Activated T-helper 9 cell treated with anti-CD3 and anti-CD28 coated beads, Interleukin-2, amount 50 U/mL, for 16 hours (primary cell): ENCODE measurements at places on chromosomes 2 and 18.

- no peak for DNase-seq
Measured at GRCh38 chr2:164711766-164712138, 90.5 kb upstream of the GRB14 start.

GRCh38 chr2:97742381-97742847 is 29.0 kb downstream of the ZAP70 start:
- DNase-seq, result no peak

- DNase-seq, result peak; percentile 34
Measured at GRCh38 chr2:28895189-28895893, 874 bp downstream of the WDR43 start.

GRCh38 chr18:76875390-76876325 is 53.3 kb downstream of the ZNF236 start:
- DNase-seq, result no peak

GRCh38 chr2:56333812-56334485 is 150.2 kb downstream of the CCDC85A start:
- DNase-seq, result no peak

DNA sequence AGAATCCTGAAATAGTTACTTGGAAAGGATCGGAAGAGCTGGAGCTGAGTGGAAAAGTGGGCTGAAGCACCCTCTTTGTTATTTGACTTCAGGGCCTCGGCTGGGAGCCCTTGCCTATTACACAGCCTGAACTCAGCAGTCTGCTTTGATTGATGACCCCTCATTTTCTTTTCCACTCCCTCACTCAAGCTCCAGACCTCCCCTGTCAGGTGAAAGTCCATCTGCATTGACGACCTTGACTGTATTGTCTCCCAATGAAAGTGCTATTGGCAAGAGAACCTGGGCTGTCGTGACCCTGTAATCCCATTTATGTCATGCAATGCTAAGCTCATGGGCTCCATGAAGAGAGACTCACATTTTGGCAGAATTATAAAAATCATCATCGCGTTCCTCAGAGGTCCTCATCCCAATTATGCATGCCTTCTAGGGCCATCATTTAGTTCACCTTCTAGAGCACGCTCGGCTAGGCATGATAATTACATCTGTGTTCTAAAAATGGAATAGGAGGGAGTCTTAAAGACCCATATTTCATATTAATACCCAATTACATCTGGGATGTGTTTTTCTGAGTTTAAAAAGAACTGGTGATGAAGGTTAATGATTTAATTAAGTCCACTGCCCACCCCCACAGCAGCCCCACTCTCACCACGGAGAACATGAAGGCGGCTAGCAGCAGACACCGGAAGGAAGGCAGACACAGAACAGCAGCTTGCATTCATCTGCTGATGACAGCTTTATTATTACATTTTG is 472.5 kb downstream of the PID1 start:
- DNase-seq, result no peak

GRCh38 chr18:65547046-65547445 is 203.8 kb upstream of the CDH7 start:
- no peak for DNase-seq

GRCh38 chr2:694174-694573 is 17.0 kb upstream of the TMEM18 start:
- DNase-seq, result no peak

DNA sequence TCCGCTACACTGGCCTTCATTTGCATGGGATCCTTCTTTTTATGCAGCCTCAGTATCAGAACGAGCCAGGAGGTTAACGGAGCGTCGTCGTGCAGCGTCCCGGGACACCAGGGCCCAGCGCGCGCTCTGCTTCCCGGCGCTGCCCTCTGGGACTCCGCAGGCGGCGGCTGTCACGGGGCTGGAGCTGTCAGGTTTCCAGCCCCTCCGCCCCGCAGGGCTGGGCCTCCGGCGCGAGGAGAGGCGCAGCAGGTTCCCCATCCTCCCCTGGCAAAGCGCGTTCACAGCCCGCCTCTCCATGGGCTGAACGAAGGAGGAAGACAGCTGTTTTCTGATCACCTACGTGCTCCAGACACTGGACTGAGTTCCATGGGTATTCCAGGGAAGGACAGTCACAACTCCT is 12.5 kb upstream of the PAX8 start:
- DNase-seq, result no peak

GRCh38 chr18:27298214-27298804 is 113.2 kb upstream of the CHST9 start:
- DNase-seq, result no peak

DNA sequence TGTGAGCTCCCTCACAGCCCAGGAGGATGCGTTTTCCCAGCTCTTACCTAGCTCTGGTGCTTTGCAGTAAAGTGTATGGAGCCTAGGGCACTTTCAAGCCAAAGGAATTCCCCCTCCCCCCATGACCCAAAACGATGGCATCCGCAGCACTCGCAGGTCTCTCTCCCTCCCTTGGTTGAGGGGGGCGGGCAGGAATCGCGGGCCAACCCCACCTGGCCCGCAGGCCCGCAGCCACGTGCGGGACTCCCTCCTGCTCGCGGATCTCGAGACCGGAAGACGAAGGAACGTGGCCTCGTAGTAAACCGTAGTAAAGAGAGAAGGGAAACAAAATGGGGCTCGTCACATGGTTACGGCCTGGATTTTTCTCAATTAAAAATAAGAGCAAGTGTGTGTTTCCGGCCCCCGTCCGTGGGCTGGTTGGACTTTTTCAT is 8.5 kb downstream of the IRS1 start:
- no peak for DNase-seq
